ENCODE measurements at places on chromosomes 1 and 21.

DNA sequence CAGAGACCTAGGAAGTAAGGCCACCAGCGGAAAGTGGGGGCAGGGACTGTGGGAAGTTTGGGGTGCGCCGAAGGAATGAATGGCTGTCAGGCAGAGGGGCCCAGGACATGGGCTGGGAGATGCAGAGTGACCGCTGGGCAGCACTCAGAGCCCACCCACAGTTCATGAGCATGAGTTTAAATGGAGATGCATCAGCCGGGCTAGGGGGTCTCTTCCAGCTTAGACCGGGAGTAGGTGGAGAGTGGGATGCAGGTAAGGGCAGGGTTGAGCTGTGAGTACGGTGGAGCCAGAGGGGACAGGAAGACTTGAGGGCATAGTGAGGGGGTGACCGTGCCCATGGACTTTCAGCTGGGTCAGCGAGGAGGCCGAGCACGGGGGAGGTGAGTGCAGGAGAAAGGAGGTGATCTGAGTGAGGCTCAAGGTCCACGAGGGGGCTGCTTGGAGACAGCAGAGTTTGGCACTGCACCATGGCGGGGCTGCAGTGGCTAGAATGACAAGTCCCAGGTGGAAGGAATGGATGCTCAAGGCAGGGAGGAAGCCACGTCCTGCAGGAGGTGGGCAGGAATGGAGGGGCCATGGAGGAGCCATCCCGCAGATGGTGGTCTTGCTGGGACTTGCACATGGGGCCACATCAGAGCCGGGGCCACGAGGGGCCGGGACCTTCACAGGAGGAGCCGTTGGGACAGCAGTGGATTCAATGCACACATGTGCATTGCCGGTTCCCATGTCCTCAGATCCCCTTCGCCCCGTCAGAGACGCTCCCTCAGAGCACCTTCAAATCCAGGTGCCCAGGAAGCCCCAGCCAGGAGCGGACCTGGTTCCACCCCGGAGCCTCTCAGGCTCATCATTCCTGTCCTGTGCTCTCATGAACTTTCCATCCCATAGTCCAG is 34.9 kb downstream of the UBASH3A start:
- no peak for DNase-seq

DNA sequence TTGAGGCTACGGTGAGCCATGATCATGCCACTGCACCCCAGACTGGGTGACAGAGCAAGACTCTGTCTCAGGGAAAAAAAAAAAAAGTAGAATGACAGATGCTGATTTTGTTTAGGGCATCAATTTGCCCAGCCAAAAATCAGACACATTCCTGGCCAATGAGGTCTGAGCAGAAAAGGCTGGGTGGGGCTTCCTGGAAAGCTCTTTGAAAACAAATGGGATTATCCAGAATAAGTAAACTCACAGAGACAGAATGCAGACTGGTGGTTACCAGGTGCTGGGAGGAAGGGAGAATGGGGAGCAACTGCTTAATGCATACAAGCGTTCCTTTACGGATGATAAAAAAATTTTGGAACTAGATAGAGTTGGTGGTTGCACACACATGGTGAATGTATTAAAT is 10.1 kb upstream of the CITED4 start:
- DNase-seq: no peak

DNA sequence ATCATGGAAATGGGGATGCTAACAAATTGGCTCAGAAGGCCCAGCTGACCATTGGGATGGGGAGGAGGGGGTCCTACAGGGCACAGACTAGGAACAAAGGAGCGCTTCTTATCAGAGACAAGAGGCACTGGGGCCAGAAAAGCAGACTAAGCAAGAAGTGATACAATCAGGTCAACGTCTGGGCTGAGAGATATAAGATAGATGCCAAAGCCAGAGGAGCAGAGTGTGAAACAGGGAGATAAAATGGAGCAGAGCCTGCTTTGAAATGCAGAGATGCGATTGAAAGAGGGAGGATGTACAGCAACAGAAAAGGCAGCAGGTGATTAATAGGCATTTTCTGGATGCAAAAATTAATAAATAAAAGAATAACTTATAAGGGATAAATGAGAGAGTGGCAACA is 127.5 kb upstream of the SAMSN1 start:
- no peak for DNase-seq

GRCh38 chr1:54127594-54128300 is 25.1 kb downstream of the CDCP2 start:
- no peak for DNase-seq

DNA sequence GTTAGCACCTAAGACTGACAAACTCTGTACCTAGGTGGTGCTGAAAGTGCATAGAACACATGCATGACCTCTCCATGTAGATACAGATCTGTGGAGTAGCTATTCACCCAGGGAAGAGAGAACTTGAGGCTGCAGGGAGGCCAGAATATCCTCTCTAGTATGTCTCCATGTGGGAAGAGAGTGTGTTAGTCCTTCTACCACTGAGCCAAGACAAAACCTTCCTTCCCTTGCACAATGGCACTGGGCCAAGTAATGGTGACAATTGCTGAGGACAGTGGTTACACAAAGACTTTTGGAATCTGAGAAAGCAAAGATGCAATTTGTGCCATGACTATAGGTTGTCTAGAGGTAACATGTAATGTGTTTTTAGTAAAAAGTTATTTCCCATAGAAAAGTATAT is 52.3 kb downstream of the C1orf198 start:
- DNase-seq: no peak

GRCh38 chr1:180501865-180502360 is 464 bp downstream of the ACBD6 start:
- DNase-seq: no peak

DNA sequence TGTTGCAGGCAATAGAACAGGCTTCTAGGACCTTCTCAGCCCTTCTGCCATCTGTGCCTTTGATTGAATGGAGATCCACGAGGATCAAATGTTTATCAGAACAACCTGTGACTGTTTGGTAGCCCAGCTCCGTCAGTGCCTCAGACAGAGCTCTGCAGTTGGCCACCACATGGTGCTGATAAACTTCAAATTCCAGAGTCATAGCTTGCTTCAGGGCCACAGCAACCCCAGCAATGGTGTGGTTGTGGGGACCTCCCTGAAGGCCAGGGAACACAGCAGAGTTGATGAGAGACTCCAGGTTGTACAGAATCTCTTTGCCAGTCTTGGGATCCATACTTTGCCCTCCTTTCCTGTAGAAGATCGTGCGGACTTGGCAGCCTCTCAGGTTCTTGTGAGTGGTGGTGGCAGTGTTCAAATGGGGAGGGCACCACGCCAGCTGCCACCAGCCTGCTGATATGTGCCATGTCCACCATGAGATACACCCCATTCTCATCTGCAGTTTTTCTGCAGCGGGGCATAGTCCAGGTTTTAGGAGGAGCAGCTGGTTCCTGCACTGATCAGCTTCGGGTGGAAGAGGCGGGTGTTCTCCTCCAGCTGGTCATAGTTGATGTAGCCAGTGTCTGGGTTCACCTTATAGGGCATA is 82.9 kb upstream of the ARTN start:
- DNase-seq: no peak

DNA sequence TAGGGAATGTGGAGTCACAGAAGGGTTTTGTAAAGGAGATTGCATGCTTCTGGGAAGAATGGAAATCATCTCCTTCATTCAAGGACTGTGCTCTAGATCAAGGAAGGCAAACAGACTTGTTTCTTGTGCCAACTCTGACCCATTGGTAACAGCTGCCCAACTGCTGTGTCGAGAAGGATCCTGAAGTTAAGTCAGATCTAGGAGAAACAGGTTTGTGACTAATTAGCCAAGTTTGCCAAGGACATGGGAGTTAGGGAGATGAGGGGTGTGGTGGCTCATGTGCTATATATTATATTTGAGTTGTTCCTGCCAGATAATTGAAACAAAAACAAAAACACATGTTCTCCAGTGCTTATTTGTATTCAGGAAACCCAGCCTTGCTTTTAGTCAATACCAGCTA is 251.2 kb upstream of the USP24 start:
- DNase-seq: no peak

Measured in T follicular helper cell (primary cell).